GM04504 (cell line): ENCODE measurements at places on chromosomes 7 and 10.

GRCh38 chr7:43764807-43765491 is 6.5 kb downstream of the BLVRA start:
- no peak for DNase-seq

DNA sequence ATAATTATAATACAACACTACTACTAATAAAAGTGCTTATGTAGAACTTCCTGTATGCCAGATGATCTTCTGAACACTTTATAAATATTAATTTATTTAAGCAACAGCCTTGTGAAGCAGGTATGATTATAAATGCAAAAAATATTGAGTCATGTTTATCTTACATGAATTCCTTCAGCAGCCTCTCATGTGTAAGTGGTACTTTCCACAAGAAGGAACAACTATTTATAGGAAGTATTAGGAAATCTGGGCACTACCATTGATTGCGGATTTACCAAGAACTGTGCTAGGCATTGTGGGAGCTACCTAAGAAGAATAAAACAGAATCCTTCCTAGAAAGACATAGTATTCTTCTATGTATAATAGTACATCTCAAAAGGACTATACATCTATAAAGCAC is 10.7 kb upstream of the STEAP4 start:
- DNase-seq, result no peak

- DNase-seq, result no peak
These were observed 89.2 kb downstream of the PCGF5 start for GRCh38 chr10:91309711-91310110.

DNA sequence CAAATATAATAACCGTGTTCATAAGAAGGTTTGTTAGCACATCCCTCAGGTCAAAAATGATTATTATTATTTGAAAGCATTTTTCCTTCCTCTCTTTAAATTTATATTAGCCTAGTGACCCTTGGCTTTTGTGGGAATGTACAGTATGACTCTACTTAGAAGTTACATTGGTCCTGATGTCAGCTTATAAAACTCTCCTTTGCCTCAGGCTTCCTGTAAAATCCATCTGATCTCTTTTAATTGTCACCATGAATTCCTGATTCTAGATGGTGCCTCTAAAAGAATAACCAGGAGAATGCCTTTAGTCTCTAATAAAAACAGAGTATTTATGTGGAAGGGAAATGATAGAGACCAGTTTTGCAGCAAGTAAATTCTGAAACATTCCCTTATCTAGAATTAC is 1134.4 kb downstream of the XPNPEP1 start:
- no peak for DNase-seq

DNA sequence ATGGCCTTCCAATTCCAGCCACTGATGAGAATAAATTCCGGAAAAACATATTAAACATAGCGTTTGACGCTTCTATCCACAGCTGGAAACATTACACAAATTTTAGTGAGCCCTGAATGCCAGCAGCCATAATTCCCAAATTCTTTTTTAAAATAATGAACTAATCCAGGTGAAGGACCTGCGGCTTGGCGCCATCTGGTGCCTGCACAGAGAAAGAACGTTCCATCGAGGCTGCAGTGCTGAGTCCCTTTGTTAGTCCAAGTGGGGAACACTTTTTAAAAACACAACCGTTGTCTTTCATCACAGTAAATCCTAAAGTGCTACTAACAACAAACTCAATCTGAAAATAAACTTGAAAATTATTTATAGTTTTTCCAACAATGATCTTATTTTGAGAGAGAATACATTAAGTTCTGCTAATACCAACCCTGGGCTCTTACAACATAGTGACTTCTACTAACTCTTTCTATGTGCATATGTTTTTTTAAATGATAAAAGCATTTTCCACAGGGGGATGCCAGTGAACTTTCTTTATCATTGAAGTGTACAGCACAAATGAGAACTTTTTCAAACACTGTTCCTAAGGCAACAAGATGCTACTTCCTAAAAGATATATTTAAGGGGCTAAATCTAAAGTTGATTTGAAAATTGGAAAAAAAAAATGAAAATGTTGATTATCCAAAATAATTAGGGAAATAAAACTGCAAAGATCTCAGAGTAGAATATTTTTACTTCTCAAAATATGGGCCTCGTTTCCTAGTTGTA is 166.9 kb upstream of the RNF32 start:
- no peak for DNase-seq

DNA sequence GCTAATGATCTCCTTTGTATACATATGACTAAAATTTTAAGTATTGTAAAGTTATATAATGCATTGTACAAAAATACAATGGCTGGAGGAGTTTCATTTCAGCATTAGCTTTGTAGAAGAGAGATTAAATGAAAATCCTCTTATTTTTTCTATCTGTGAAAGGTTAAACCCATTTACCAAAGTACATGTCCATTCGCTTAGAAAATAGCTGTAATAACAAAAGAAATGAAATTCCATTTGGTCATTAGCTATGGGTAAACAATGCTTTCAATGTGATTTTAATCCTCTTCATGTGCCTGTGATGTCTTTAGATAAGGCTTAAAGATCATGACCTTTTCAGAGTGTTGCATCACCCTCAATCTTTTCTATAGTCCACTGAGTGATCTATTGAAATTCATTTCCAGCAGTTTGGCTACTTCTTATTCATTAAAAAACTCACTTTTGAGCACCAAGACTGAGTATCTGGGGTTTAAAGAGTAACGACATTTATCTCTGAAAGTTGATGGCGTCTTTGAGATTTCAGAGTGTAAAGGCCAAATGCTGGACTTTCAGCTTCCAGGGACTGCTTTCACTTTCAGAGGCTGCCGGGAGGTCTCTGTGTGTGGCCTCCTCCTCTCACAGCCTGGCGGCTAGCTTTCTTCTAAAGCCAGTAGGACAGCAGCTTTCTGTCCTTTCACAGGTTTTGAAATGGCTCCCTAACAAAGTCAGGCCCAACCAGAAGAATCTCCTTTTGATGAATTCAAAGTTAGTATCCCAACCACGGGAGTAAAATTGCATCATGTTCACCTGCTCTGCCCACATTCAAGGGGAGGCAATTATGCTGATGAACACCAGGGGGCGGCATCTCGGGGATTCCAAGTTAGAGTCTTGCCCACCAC is 701.4 kb upstream of the COBL start:
- DNase-seq, result no peak

GRCh38 chr7:100655908-100656674 is at the start of gene ACTL6B:
Gene ACTL6B (minus strand): TSS chr7:100656448. CDS start chr7:100656354, 94 bp downstream.
- DNase-seq, result no peak

GRCh38 chr10:29698773-29699490 is 64.2 kb upstream of the SVIL start:
- no peak for DNase-seq

GRCh38 chr10:132817701-132818211 is 31.8 kb upstream of the NKX6-2 start:
- DNase-seq, result no peak

DNA sequence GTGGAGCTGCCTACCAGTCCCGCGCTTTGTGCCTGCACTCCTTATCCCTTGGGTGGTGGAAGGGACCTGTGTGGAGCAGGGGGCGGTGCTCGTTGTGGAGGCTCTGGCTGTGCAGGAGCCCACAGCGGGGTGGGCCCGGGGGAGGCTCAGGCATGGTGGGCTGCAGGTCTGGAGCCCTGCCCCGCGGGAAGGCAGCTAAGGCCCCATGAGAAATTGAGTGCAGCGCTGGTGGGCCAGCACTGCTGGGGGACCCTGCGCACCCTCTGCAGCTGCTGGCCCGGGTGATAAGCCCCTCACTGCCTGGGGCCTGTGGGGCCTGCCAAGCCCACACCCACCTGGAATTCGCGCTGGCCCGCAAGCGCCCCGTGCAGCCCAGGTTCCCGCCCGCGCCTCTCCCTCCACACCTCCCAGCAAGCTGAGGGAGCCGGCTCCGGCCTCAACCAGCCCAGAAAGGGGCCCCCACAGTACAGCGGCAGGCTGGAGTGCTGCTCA is 859.6 kb upstream of the KCND2 start:
- DNase-seq, result no peak

GRCh38 chr7:16430133-16430532 is 8.8 kb upstream of the CRPPA start:
- no peak for DNase-seq

- DNase-seq, result no peak
These were observed 90.9 kb downstream of the TPST1 start for GRCh38 chr7:66296001-66296521.

- DNase-seq, result no peak
These were observed 6.5 kb upstream of the PODXL start for GRCh38 chr7:131562941-131563340.

DNA sequence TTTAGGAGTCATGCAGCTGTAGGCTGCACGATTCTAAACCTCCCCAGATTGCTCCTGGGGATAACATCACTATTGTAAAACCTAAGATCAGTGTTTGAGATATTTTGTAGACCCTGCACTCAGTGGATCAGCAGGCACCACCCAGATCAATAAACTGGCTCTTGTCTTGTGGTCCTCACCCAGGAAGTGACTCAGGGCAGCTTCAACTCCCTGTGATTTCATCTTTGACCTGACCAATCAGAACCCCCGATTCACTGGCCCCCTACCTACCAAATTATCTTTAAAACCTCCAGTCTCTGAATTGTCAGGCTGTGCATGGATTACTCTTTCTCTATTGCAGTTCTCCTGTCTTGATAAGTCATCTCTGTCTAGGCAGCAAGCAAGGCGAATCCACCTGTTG is 25.7 kb downstream of the ARL5B start:
- no peak for DNase-seq
